ENCODE measurements at places on chromosomes 3 and 15.
A peak's percentile ranks its signal among the peaks of the same experiment; 100 is the strongest.

DNA sequence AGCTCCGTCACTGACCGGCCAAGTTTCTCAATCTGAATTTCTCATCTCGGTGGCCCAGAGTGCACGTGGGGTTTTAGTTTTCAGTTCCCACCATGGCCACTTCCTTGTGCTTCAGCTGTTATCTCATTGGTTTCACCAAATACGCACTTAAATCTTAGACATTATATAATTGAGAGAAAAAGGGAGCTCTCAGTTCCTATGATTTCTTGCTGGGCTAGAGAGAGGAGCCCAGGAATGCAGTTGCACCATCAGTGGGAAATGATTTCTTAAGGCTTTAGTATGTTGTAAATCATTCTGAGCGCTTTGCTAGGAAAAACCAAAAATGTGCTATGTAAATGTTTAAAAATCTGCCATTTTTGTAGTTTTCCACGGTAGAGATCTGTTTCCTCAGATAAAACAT, 53.2 kb downstream of the OXNAD1 start:
- DNase-seq = peak; percentile 35

DNA sequence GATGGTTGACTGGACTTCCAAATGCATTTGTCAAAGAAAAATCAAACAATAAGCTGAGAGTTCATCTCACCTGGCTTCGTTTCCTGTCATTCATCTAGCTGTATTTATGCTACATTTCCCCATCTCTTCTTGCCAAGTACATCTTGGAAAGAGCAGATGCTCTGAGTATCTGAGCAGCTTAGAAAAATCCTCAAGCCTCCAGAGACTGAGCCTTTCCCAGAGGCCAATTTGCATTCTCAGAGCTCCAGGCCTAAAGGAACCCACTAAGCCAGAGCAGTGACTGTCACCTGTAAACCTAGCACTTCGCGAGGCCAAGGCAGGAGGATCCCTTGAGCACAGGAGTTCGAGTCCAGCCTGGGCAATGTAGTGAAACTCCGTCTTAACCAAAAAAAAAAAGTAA, 100.5 kb downstream of the XXYLT1 start:
- no peak for DNase-seq

DNA sequence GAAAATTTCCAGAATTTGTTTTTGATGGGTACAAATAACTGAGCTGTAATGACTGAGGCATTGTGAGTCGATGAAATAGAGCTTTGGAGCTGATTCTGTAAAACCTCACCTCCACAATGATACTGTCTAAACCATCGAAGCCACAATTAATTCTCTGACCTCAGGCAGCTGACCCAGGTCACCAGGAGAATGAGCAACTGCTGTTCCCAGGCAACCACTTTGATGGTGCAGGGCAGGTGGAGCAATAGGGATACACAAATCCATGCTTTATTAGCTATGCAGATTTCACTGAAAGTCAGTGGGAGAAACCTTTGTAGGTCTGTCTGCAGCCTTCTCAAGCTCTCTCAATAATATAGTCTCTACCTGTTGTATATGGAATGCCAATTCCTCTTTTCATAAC, 204.4 kb downstream of the RYR3 start:
- no peak for DNase-seq

- DNase-seq = no peak
Measured at GRCh38 chr3:177483182-177483967, 286.1 kb upstream of the TBL1XR1 start.

- DNase-seq = no peak
Measured at GRCh38 chr15:91465086-91465485, 365.0 kb downstream of the SV2B start.

DNA sequence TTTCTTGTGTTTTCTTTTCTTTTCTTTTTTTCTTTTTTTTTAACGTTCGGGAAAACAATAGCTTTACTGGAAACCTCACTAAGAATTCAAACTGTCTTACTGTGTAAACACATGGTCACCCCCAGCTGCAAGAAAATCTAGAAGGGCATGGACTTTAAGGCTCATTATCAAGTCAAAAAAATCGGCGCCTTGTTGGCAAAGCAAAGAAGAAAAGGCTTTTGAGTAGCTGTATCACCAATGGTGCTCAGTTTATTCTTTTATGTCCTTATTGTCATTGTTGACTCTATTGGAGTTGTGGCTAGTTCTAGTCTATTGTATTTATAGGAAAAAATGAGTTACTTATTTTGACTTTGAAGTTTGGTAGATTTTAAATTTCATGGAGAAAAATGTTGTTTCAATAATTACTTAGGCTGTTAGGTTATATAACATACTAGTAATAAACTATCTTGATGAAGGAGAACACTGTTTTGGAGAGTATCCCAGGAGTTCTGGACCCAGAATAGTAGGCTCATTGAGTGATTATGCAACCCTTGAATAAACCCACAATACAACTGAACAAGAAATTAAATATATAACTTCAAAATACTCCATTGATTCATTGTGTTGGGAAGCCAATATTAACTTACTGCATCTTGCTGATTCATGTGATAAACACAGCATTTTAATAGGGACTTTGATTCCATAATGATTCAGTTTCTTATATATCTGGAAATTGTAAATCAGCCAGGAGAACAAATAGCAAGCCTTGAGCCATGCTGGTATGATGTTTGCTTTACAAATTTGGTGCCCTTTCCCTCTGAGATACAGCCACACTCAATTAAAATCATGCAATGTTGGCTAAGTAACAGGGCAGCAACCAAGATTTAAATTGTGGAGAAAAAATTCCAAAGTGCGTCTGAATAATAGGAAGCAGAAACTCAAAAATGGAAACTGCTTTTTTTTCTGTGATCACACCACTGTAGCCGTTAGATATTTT, 27.8 kb upstream of the GOLIM4 start:
- no peak for DNase-seq

DNA sequence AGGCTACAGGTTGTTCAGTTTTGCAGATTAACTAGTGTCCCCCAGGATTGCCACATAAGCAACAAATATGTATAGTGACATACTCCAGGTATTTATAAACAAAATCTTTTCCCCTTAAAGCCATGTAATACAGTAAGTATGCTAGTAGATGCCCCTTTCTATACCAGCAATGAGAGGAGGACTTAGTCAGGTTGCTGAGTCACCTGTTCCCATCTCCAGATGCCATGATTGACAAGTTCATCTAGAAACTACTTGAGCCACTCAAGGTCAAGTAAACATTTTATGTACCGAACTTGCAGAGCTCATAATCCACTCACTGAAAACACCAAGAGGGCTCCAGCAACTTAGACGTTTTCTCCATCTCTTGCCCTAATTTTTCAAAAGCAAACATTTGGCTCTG, 18.2 kb downstream of the SLC9A9 start:
- no peak for DNase-seq

DNA sequence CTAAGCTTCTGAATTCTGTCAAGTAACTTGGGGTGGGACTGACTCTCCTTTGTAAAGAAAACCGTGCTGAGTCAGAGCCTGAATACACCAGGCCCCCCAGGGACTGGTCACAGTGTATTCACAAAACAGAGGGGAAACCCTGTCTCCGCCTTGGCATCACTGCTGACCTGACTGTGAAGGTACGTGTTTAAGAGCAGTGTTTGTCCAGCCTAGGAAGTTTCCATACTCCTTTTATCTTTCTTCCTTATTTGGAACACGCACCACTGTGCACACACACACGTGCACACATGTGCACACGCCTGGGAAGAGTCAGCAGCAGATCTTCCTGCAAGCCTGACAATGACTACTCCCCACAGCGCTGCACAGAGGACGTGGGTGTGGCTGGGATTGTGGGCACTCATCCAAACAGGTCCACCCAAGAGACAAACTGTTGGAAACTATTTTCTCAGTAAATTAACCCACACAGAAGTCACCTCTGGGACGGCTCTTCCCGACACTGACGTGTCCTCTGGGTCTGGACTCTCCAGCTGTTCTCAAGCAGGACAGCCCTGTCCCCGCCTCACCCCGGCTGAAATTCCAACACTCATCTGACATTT, 87.7 kb downstream of the ATP10A start:
- DNase-seq = peak; percentile 85

DNA sequence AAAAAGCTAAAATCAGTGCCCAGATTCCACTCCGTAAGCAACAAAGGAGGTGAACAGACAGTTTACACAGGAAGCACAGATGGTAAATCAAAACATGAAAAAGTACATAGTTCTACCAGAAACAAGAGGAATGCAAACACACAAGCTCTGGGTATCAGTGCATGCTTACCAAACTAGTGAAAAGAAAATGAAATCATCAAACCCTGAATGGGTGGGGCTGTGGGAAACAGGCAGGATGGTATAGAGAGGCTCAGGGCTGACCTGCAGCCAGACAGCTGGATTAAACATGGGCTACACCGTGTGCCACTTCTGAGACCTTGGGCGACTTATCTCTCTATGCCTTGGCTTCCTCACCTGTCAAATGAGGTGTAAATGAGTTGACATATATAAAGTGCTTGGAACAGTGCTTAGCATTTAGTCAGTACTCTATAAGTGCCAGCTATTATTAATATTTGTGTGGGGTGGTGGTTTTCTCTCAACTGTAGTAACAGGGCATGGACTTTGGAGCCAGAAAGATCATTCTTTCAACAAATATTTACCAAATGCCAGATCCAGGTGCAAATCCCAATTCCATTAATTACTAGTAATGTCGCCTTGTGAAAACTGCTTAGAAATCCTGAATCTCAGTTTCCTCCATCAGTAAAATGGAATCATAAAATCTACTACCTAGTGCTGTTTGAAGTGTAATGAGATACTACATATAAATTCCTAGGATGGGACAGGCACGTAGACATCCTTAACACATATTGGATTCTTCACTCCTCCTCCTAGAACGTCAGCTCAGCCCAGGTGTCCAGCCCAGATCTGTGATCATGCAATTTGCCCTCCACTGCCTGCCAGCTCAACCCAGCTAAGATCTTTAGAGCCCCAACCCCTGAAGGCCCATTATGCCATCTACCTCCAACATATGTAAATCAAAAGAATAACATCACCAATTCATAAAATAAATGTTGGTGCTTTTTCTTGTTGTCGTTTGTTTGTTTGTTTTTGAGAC, 55.5 kb upstream of the SMAD3 start:
- DNase-seq = no peak

GRCh38 chr3:34881026-34881425, 758.3 kb upstream of the ARPP21 start:
- no peak for DNase-seq

GRCh38 chr3:188832146-188832545, 339.6 kb upstream of the TPRG1 start:
- no peak for DNase-seq

DNA sequence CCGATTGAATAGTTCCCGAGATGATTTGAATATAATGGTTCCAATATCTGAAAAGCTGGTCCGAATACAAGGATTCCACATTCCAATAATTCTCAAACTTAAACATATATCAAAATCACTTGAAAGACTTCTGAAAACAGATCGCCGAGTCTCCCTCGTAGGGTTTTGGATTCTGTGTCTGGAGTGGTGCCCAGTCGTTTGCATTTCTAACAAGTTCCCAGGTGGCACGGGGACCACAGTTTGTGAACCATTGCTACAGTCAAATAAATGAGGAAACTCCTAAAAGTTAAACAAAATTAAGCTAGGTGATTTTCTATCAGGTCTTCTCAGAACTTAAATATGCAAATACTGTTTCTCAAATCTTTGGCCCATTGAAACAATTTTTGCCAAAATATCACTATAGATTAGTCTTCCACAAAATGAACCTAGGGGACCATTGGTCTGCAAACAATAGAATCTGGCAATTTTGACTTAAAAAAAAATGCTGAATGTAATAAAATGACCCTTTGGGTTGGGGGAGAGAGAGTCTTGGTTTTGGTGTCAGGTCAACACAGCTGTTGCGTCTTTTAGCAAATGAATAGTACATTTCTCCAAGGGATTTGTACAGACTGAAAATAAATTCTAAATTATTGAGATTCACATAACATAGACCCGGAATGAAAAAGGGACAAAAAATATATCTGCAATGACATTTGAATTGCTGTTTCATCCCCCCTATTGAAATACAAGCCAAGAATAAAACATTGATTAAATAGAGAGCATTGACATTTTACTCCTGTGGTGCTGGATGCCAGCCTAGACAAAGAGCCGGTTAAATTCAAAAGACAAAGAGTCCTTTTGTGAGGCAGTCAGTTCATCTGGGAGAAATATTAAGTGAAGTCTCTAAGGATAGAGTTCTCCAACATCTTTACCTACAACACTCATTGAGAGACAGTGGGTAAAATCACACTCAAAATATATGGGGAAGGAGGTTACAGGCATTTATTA, 175.7 kb upstream of the ADAMTS9 start:
- DNase-seq = no peak
